Fibroblast of mammary gland (primary cell): ENCODE measurements at places on chromosomes 3 and 15.
A peak's percentile ranks its signal among the peaks of the same experiment; 100 is the strongest.

DNA sequence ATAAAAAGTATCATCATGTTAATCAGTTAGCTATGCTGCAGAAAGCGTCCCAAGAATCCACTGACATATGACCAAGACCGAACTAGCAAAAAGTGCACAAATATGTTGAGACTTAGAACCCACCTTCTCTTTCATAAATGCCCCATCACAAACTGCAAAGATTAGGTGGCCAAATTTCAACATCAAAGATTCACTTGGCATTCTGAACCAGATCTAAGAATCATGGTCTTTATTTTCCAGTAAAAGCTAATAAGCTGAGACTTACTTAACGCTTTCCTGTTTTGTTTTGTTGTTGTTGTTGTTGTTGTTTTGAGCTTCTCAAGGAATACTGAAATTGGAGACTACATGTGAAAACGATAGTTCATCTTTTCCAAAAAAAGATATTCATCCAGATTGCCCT is 62.4 kb downstream of the ZBTB20 start:
- no peak for DNase-seq

- DNase-seq = no peak
These were observed 39.2 kb upstream of the CTSH start for GRCh38 chr15:78984041-78984440.

- DNase-seq = peak; percentile 95
These were observed 29.3 kb upstream of the UBE2E1 start for GRCh38 chr3:23776352-23776891.

- no peak for DNase-seq
These were observed 2.6 kb downstream of the CLDN1 start for GRCh38 chr3:190319660-190320059.

GRCh38 chr15:47675735-47676134 is 41.6 kb upstream of the SEMA6D start:
- DNase-seq = no peak

GRCh38 chr15:84755736-84756527 is 7.5 kb downstream of the ZNF592 start:
- DNase-seq = no peak

DNA sequence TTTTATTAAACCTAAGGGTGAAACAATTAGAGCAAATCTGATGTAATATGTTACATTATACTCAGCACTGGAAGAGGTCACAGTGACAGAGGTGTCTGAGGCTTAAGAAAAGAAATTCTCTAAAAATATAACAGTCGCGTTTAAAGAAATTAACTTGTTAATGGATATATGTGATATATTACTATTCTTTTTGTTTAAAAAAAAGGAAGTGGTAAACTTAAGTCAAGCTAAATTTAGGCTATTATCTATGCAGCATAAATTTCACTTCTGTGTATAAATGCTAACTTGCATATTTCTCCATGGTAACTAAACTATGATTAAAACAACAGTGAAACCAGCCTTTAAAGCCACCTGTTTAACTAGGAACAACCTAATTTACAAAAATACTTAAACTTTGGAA is 191.3 kb downstream of the FOXP1 start:
- no peak for DNase-seq

DNA sequence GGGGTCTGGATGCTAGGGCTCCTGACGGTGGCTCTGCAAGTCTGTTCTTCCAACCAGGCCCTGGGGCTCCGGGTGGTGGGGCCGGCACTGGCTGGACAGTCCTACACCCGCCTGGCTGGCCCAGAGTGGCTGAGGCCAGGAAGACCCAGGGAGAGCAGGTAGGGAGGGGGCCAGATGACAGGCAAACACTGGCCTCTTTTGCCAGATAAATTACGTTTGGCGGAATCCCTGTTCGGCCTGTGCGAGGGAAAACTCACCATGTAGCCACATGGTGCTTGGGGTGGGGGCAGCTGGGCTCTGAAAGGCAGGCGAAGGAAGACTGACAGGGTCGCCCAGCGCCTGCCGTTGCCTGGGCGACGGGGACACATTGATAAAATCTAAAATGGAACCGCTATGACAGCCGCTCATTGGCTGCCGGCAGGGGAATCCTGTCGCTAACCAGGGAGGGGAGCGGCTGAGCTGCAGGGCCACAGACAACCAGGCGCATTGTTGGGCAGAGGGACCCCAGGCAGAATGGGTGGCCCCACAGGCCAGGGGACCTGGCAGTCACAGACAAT is 30.4 kb downstream of the IQSEC1 start:
- DNase-seq = no peak

- peak; percentile 16 for DNase-seq
These were observed 12.2 kb downstream of the NEK10 start for GRCh38 chr3:27356976-27357375.

DNA sequence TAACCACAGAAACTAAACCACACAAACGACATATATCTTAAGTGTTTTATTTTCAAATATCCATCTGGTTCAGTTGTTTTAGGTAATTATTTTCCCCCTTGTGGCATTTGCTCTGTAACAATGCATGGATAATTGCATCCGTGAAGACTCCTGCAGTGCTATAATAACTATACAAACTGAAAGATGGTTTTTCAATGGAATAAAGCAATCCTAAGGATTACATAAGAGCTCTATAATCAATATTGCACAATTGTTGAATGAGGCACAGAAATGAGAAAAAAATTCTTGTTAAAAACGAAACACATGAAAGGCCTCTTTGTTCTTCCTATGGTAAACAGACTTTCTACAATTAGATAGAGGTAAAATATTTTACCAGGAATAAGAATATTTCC is 446.0 kb upstream of the EPHA3 start:
- DNase-seq = no peak

GRCh38 chr3:143821862-143822261 is 26.4 kb downstream of the SLC9A9 start:
- DNase-seq = no peak

GRCh38 chr15:74259292-74259648 is 23.1 kb downstream of the CCDC33 start:
- no peak for DNase-seq

DNA sequence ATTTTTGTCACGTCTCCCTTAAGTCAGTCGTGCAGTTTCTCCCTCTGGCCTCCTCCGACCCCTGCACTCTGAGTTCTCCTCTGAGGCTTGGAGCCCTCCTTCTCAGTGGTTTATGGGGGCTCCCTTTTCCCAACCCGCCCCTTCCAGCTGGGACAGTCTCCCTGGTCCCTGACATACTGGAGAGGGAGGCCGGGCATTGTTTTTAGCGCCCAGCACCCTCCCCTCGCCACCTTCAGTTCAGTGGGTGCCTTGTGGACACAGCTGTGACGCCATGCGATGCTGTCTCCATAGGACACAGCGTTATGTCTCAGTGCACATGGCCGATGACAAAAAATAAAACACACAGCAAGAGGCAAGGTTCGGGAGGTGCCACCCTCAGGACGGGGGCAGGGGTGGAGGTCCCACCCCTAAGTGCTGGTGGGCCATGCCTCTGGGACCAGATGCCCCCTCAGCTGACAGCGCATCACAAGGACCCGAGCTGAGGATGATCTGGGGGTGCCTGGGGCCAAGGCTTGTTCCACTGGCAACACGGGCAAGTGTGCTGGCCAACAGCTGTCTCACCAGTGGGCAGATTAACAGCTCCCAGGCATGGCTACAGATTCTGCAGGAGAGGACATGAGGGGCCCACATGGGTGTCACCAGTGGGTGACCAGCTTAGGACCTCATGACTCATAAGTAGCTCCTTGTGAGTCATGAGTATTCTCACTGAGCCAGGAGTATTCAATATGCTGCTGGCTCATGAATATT is 81.6 kb downstream of the PLXNA1 start:
- DNase-seq = peak; percentile 84

- no peak for DNase-seq
These were observed 101.6 kb upstream of the TNIK start for GRCh38 chr3:171561596-171562323.
